Neural crest cell (in vitro differentiated cells): ENCODE measurements at places on chromosomes 3 and 15.

DNA sequence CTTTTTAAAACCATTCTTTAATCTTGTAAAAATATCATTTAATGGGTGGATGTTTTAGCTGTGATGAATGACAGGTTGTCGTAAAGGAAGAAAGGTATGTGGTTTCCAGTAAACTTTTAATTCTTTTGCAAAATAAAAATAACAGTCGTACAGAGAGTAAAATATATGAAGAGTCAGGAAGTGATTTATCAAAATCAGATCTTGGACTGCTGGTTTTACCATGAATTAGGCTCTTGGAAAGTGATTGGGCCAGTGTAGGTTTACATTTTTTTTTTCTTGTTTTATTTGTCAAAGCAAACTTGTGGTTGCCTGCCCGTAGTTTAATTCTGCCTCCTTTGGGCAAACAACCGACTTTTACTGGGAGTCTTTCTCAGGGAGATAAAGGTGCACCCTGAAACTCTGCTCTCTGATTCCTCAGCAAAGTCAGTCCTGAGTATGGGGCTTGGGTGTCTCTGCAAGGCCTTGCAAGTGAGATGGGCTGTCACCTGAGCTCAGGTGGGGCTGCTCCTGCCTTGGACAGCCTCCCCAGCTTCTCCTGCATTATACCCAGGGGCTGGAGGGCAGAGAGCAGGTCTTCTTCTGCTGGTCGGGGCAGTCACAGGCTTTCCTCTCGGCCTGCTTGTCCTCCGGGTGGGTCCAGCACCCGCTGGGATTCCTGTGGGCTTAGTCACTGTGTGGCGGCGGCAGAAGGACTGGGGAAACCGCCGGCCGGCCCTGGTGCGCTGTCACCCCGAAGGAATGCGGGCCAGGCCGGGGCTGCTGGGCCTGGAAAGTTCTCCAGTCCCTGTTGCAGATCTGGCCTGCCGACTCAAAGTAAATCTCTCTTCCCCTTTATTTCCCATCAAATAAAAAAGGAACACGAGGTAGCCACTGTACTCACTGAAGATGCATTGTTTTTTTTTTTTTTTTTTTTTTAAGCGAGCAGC, 79.0 kb downstream of the IGF1R start:
- peak; percentile 26 for DNase-seq

DNA sequence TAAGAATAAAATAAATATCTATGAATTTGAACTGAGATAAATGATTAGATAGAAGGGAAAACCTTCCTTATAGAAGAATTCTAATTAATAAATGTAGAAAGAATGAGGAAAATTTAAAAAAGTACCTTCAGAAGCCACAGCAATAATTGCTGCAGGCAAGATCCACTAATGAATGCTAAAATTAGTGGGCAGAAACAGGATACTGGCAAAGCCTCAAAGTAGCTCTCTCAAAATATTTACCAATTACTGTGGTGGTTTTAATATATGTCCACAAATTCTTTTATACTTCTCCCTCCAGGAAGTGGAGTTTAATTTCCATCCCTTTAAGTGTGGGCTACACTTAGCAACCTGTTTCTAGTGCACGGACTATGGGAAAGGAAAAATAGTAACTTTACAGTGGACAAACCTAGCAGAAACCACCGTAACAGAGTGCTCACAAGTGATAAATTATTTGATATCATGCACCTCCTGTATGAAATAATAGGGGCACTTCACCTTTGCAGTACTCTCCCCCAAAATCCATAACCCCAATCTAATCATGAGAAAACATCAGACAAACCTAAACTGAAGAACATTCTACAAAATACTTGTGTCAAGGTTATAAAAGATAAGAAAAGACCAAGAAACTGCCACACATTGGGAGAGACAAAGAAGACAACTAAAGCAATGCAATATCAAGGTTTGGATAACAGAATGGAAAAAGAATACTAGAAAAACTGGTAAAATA, 6.8 kb downstream of the PEAK1 start:
- no peak for DNase-seq

- DNase-seq: no peak
These were observed 88.9 kb downstream of the EOMES start for GRCh38 chr3:27633224-27633545.

- no peak for DNase-seq
These were observed 181.7 kb downstream of the GBE1 start for GRCh38 chr3:81579744-81580143.

DNA sequence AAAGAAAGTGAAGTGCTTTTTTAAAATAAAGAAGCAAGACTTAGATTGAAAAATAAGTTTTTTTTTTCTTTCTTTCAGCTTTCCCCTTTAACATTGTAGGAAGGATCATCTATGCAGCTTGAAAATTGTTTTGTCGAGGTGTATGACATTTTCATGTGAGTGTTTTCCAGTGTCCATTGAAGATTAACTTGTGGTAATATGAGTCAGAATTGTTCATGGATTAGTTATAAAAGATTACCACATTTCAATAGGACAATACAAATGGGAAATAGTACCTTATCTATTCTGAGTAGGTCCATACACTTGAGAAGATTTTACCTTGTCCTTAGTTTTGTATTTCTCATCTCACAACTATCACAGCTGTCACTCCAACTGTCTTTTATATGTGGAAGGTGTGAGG, 1234.7 kb downstream of the NSUN3 start:
- DNase-seq: no peak

- DNase-seq: no peak
These were observed 9.5 kb upstream of the MCF2L2 start for GRCh38 chr3:183437666-183438564.

DNA sequence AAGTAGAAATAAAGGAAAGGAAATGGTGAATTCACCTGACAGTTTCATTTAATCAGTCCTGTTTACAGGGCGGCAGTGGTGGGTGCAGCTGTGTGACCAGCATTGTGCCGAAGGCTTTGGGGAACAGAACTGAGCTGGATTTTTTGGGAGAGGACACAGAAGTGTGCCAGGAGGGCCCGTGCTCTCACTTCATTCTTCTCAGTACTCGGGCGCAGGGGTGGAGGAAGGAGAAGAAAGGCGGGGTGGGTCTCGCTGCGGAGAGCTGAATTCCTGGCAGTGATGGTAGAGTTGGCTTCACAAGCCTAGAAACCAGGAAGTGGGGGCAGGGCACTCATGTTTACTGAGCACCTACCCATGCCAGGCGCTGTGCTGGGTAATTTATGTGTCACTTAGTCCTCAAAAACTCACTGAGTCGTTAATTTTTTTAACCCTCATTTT, 64.6 kb downstream of the CRTC3 start:
- DNase-seq: no peak

DNA sequence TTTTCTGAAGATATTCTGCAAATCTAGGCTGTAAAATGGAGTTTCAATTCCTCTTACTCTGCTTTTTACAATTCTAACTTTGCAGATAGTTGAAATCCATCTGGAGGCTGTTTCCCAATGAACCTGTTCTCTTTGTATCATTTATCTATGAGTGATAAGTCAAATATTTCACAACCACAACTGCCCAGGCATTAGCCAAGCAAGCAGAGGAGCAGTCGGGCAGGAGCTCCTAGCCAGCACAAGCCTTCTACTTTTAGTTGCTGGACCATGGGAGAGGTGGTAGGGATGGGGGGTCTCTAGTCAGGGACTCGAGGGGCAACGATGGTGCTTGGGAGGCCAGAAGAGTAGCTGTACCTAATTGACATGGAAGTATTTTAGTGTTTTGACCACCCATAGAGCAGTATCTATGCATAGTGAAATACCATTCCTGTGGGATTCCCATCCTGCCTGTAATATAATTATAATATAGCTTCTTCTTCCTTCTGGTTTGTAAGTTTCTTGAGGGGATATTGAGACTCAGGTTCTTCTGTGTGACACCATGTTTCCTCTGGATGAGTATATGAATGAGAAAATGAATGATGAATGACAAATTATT, 353.5 kb upstream of the IL12A start:
- no peak for DNase-seq

DNA sequence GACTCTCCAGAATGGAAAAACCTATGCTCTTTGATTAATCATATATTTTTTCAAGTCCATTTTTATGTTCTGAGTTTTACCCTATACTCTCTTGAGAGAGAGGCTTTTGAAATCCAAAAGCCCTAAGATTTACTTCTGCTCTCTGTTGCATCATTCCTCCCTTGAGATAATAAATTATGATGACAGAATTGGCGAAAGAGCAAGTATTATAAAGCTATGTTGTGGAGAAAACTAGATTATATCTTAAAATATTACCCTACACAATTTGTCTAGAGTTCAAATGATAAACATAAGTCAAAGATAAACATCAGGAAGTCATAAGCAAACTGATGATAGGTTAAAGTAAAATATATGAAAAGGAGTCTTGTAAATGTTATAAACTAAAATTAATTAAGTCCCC, 293.4 kb upstream of the MME start:
- DNase-seq: no peak

DNA sequence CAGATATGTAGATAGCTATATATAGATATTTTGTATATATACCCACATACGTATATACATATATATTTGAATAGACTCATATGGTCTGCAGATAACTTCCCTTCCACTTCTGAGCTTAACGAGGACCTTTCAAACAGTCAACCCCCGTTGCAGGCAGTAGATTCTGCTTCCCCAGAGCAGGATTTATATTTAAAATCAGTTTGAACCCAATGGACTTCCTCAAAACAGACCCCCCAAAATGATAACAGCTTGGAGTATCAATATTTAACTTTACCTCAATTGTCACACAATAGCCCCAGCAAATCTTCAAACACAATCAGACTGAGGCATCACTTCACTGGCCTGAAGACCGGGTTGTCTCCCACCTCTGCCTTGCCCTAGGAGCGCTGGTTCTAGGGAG, 218.3 kb downstream of the MEIS2 start:
- DNase-seq: no peak

DNA sequence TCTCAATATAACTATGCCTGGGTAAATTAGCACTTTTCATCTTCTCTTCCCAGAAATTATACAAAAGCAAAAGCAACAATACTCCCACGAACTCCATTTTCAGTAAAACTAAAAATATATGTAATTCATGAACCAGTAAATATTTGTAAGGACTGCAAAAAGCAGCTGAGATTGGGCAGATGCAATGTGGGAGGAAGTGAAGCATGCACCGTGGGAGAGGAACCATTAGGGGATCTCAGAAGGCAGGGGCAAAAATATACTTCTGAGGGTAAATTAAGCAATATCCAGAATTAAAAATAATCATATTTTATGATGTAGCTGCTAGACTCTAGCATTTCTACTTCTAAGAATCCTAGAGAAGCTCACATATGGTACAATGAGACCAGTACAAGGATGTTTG, 20.2 kb downstream of the CFAP91 start:
- no peak for DNase-seq

GRCh38 chr3:134522541-134522940, 36.7 kb downstream of the CEP63 start:
- DNase-seq: no peak

DNA sequence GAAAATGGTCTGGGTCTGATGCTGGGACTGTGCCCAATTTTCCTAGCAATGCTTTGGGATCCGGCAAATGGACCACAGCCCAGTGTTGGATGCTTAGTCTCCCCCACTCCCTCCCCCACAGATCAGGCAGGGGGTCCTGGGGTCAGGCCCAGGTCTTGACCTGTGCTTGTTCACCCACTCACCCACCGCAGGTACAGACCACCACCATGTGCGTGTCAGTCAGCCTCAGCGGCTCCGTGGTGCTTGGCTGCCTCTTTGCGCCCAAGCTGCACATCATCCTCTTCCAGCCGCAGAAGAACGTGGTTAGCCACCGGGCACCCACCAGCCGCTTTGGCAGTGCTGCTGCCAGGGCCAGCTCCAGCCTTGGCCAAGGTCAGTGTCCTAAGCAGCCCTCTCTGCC, 10.6 kb downstream of the GRM2 start:
- no peak for DNase-seq

- DNase-seq: no peak
These were observed 19.4 kb upstream of the PLCL2 start for GRCh38 chr3:16865335-16865734.

GRCh38 chr3:125213364-125213755, 812 bp upstream of the SLC12A8 start:
- no peak for DNase-seq

DNA sequence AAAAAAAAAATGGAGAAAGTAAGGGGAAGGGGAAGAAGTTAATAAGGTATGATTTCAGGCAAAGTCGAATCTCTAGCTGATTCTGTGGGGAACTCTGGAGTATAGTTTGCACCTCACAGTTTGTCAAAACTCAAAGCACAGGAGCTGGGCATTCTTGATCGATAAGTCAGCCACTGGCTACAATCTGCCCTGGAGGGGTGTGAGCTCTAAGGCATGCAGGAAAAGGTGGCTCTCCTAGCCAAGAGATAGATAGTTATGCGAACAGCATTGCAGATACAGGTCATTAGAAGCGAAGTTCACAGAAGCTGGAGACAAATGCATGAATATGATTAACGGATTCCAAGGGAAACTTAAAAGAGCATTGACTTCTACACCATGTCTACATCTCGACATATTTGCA, 952.6 kb downstream of the AGBL1 start:
- DNase-seq: no peak

DNA sequence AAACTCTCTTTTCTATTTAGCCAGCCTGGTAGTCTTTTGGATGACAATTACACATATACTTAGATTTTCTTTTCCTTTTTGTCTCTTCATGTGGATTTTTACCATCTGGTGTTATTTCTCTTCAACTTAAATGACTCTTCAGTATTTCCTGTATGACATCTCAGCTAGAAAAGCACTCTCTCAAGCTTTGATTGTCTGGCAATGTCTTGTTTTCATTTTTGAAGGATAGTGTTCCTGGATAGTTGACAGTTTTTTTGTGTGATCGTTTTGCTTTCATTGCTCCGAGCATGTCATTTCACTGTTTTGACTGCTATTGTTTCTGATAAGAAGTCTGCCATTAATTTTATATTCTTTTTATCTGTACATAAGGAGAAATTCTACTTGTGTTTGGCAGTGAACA, 766.4 kb downstream of the AGBL1 start:
- no peak for DNase-seq

GRCh38 chr3:130686833-130687232, 59.8 kb downstream of the PIK3R4 start:
- DNase-seq: no peak

- no peak for DNase-seq
These were observed 1080.8 kb downstream of the TUSC7 start for GRCh38 chr3:117790235-117790987.

GRCh38 chr3:16090706-16091105, 83.8 kb upstream of the GALNT15 start:
- no peak for DNase-seq
